ENCODE measurements at places on chromosomes 16 and 17. TPM values are rescaled to one million over a fixed set of nuclear protein-coding genes. Genes with fewer than 3 reads are reported as not detected.

- DNase-seq, result no peak
- H3K4me3 ChIP-seq, result no peak overlapping the region
- no peak overlapping the region for H3K27ac ChIP-seq
- no peaks in the 10 kb centered on the region for H3K27me3 ChIP-seq
- H3K4me1 ChIP-seq, result no peaks in the 10 kb centered on the region
Measured at GRCh38 chr16:27690608-27691007, 140.7 kb downstream of the KATNIP start.

GRCh38 chr17:17792551-17793377, 44.0 kb downstream of the SREBF1 start:
- no peak overlapping the region for H3K27ac ChIP-seq
- H3K36me3 ChIP-seq, result peaks cover 42% of the 10 kb centered on the region
- DNase-seq, result peak; percentile 84
- no peaks in the 10 kb centered on the region for H3K27me3 ChIP-seq
- H3K4me1 ChIP-seq, result peaks cover 33% of the 10 kb centered on the region

DNA sequence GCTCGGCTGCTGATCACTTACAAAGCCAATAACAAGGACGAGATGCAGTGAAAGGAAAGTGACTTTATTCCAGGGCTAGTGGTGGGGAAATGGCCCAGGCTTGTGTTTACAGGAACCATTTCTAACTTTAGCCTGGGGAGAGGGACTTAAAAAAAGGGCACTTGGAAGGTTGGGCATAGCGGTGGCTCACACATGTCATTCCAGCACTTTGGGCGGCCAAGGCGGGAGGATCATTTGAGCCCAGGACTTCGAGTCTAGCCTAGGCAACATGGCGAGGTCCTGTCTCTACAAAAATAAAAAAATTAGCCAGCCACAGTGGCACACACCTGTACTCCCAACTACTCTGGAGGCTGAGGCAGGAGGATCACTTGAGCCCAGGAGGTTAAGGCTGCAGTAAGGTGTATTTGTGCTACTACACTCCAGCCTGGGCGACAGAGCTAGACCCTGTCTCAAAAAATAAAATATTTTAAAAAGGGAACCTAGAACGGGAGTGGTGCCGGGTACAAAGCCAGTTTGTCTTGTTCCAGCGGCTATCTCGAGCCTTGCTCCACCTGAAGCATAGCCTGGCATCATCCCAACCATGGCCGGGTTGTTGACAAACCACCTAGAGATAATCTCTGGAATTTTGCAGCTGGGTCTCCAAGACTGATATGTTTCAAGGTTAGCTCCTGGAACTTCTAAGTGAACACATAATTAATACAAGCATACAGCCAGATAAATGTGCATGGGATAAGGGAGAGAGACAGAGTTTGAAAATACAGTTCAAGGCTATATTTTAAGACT, 5.7 kb upstream of the TVP23A start:
- no peak overlapping the region for H3K27ac ChIP-seq
- peaks cover 18% of the 10 kb centered on the region for H3K4me1 ChIP-seq
- no peak overlapping the region for H3K4me3 ChIP-seq

GRCh38 chr17:83161298-83162034, 82.1 kb downstream of the METRNL start:
- H3K27ac ChIP-seq, result no peak overlapping the region
- no peak overlapping the region for H3K4me3 ChIP-seq
- H3K36me3 ChIP-seq, result no peaks in the 10 kb centered on the region

DNA sequence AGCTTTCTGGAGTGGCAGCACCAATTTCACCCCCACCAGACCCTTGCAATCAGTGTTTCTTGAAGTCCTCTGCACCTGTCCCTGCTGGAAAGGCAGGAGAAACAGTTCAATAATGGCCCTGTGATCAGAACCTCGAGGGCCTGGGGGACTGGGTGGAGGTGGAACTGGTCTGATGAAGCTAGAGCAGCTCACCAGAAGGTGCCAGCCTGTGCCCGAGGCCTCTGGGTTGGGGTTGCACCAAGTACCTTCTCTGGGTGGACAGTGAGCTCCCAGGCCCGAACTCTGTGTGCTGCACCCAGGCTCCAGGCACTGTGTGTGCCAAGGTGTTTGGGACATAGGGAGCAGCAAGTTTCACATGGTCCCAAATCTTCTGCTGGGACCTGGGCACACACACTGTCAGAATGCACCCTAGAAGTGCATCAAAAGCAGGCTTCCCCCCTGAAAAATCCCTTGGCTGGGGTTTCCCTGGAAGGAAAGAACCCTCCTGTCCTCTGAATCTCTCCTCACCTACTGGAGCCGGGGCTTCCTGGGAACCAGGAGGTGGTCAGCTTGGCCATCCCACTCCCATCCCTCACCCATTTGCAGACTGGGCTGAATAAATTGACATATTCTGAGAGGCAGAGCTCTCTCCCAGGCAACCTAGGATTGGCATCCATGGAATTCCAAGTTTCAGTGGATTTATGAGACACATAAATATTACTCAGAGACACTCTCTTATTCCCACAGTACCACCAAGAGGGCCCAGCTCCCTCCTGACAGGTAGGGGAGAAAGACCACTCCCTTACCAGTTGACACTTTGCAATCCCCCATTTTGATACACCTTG, 17.4 kb downstream of the CD300LG start:
- H3K4me3 ChIP-seq, result no peak overlapping the region
- no peak for DNase-seq
- H3K27ac ChIP-seq, result no peak overlapping the region
- H3K4me1 ChIP-seq, result no peaks in the 10 kb centered on the region
- no peaks in the 10 kb centered on the region for H3K27me3 ChIP-seq

GRCh38 chr17:65558683-65559460, 2.6 kb downstream of the AXIN2 start:
- H3K27ac ChIP-seq, result no peak overlapping the region
- peak; percentile 64 for DNase-seq
- H3K4me1 ChIP-seq, result 0 out of 2 replicates have a peak, but pooled peaks cover 7% of the 10 kb centered on the region
- H3K4me3 ChIP-seq, result peak overlapping the region; percentile 86
- H3K36me3 ChIP-seq, result peaks cover 10% of the 10 kb centered on the region
- H3K27me3 ChIP-seq, result no peaks in the 10 kb centered on the region

GRCh38 chr17:36198831-36199465, 2.4 kb upstream of the CCL3L1 start:
- H3K4me3 ChIP-seq, result no peak overlapping the region
- peaks cover 53% of the 10 kb centered on the region for H3K27me3 ChIP-seq
- DNase-seq, result no peak
- no peaks in the 10 kb centered on the region for H3K4me1 ChIP-seq
- no peaks in the 10 kb centered on the region for H3K36me3 ChIP-seq

GRCh38 chr16:78092758-78093157, 6.7 kb upstream of the WWOX start:
- no peak overlapping the region for H3K27ac ChIP-seq
- H3K36me3 ChIP-seq, result no peaks in the 10 kb centered on the region
- H3K27me3 ChIP-seq, result no peaks in the 10 kb centered on the region
- H3K4me1 ChIP-seq, result no peaks in the 10 kb centered on the region
- H3K4me3 ChIP-seq, result no peak overlapping the region

DNA sequence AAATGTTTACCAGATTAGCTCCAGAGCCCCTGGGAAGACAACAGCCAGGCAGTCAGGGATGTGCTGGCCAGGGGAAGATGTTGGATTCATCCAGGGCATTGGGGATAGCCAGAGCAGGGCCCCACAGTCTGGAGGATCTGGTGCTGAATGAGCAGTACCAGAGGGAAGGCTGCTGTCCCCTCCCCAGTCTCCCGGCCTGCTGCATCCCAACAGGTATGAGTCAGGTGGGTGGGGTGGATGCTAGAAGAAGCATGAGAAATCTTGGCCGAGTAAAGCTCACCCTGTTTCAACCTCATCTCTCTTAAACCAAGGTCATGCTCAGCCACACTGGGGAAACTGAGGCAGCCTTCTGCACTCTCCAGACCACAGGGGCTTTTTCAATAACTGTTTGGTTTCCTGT, 71.9 kb upstream of the SEC14L1 start:
- peaks cover 22% of the 10 kb centered on the region for H3K27me3 ChIP-seq
- no peak overlapping the region for H3K4me3 ChIP-seq
- no peak for DNase-seq
- no peaks in the 10 kb centered on the region for H3K36me3 ChIP-seq

- DNase-seq, result no peak
- 0 out of 2 replicates have a peak, but pooled peaks cover 7% of the 10 kb centered on the region for H3K4me1 ChIP-seq
- no peaks in the 10 kb centered on the region for H3K27me3 ChIP-seq
Measured at GRCh38 chr17:28201315-28201714, 117.7 kb upstream of the TMEM97 start.

TBC1D3I gene
- polyA plus RNA-seq, result 0.05 TPM

DNA sequence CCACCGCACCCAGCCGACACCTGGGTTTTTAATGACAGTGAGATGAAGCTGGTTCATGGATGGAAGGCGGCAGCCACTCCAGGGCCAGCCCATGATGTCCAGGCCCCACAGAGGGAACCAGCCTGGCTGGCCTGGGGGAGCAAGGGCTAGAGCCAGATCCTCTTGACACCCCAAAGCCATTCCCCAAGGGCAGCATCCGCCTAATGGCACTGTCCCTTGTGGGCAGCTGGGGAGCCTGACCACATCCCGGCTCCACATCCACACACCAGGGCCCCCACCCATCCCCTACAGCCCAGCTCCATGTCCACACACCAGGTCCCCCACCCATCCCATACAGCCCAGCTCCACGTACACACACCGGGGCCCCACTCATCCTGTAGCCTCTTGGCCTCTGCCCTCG, 53.3 kb upstream of the ACSF3 start:
- no peaks in the 10 kb centered on the region for H3K36me3 ChIP-seq
- H3K4me3 ChIP-seq, result no peak overlapping the region
- H3K27me3 ChIP-seq, result peaks cover 5% of the 10 kb centered on the region
- H3K4me1 ChIP-seq, result peaks cover 12% of the 10 kb centered on the region
- H3K27ac ChIP-seq, result no peak overlapping the region
- DNase-seq, result no peak

DNA sequence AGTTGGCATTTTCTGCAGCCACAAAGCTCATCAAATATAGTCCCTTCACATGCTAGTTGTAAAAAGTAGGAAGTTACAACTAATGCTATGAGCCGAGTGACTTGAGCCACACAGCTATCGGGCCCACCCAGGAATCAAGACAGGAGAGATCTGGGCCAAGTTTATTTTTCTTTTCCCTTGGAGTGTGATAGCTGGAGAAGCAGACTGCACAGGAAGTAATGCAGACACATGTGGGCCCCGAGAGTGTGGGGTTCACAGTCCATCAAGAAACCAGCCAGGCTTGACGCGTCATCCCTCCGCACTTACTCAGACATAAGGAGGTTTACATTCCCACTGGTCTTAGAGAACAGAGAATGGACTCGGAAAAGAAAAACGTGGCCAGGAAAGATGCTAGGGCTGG, 403.1 kb upstream of the CDH11 start:
- no peak overlapping the region for H3K27ac ChIP-seq
- DNase-seq, result no peak
- no peak overlapping the region for H3K4me3 ChIP-seq

PRSS22 gene
- polyA plus RNA-seq, result not detected

- H3K4me1 ChIP-seq, result peaks cover 10% of the 10 kb centered on the region
- no peaks in the 10 kb centered on the region for H3K27me3 ChIP-seq
- DNase-seq, result peak; percentile 77
- peak overlapping the region; percentile 21 for H3K4me3 ChIP-seq
- H3K27ac ChIP-seq, result no peak overlapping the region
Measured at GRCh38 chr17:57833179-57833939, 16.5 kb downstream of the MRPS23 start.

GRCh38 chr17:77441130-77441920, 300.6 kb downstream of the SEC14L1 start:
- no peak for DNase-seq
- H3K27ac ChIP-seq, result no peak overlapping the region
- no peaks in the 10 kb centered on the region for H3K27me3 ChIP-seq
- H3K4me3 ChIP-seq, result no peak overlapping the region
- H3K4me1 ChIP-seq, result peaks cover 32% of the 10 kb centered on the region

DNA sequence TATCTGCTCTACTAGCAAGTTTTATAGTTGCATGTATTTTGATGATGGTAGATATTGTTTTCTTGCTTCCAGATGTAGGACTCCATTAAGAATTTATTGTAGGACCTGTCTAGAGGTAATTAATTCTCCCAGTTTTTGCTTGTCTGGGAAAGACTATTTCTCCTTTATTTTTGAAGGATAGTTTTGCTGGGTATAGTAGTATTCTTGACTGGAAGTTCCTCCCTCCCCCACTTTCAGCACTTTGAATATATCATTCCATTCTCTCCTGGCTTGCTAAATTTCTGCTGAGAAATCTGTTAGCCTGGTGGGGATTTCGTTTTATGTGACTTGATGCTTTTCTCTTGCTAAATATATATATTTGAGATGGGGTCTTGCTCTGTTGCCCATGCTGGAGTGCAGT, 8.0 kb upstream of the PHB1 start:
- no peaks in the 10 kb centered on the region for H3K4me1 ChIP-seq
- H3K27me3 ChIP-seq, result peaks cover 8% of the 10 kb centered on the region
- no peak for DNase-seq

DNA sequence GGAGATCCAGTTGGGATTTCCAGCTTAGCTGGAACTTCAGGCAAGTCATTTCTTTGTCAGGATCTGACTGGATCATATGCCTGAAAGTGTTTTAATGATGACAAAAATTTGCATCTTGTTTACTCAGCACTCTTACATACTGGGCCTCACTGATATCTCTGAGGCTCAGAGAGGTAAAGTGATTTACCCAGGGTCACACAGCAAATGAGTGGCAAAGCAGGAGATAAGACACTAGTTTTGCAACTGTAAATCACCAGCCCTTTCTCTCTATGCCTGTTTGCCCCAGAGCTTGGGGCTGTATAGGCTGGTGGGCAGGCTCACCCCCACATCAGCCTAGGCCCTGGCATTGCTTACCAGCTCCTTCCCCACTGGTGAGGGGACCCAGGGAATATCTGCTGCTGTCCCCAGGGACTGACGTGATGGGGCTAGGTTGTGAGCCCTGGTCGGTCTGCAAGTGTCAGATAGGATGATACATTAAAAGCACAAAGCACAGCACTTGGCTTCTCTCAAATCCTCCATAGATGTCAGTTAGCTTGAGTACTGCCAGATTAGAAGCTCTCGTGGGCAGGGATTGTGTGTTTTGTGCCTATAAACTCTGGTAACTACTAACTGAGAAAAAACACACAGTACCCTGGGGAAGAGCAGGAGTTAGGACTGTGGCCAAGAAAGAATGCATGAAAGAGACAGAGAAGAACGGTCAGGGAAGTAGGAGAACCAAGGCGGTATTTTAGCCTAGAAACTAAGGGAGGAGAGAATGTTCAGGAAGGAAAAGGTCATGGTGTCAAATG, 165.4 kb downstream of the COPRS start:
- no peak overlapping the region for H3K4me3 ChIP-seq
- no peaks in the 10 kb centered on the region for H3K36me3 ChIP-seq
- H3K27ac ChIP-seq, result peak overlapping the region; percentile 9
- peaks cover 23% of the 10 kb centered on the region for H3K4me1 ChIP-seq

GRCh38 chr17:78611607-78612006, 34.4 kb upstream of the DNAH17 start:
- peak; percentile 12 for DNase-seq
- H3K4me3 ChIP-seq, result no peak overlapping the region
- H3K36me3 ChIP-seq, result no peaks in the 10 kb centered on the region
- no peak overlapping the region for H3K27ac ChIP-seq
- H3K4me1 ChIP-seq, result no peaks in the 10 kb centered on the region

CDRT15L2 gene
- polyA plus RNA-seq, result not detected

- H3K4me1 ChIP-seq, result no peaks in the 10 kb centered on the region
- H3K4me3 ChIP-seq, result no peak overlapping the region
- no peaks in the 10 kb centered on the region for H3K36me3 ChIP-seq
- H3K27me3 ChIP-seq, result peaks cover 68% of the 10 kb centered on the region
- peak; percentile 87 for DNase-seq
Measured at GRCh38 chr17:49227436-49228261, 2.9 kb downstream of the PHOSPHO1 start.

AURKB gene
- 43.9 TPM for polyA plus RNA-seq

CLEC3A gene
- not detected for polyA plus RNA-seq

Measured in SK-N-SH (cell line).